Heart left ventricle (tissue), 16 donors: ENCODE measurements at places on chromosomes 6 and 20.

DNA sequence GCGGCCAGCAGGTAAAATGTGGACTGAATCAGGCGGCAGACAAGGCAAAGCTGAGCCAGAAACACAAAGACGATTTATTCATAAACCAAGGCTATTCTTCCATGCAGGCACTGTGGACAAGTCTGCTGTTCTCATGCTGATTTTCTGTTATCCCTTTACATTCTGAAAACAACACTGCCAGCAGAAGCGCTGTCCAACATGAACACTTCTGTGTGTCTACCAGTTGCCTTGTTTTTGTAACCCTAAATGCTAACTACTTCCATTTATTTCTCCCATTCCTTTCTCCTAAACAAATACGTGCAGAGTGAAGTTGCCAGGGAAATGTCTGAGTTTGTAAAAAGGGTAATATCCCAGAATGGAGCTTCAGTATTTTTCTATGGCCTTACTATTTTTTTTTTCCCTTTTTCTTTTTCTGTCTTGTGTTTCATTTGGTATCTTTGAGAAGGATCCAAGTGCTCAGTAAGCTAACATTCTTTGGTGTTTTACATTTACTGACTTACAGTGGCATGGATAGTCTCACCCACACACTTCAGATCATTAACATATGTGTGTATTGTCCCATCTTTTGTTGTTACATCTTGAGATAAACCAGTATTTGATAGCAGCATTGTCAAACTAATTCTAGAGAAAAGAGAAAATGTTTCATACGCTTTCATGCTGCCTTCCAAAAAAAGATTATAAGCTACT, 1308.9 kb upstream of the MAP3K7 start:
- DNase-seq, result no peak

- DNase-seq, result no peak
Observed at GRCh38 chr6:168985705-168986104, 267.9 kb downstream of the THBS2 start.

DNA sequence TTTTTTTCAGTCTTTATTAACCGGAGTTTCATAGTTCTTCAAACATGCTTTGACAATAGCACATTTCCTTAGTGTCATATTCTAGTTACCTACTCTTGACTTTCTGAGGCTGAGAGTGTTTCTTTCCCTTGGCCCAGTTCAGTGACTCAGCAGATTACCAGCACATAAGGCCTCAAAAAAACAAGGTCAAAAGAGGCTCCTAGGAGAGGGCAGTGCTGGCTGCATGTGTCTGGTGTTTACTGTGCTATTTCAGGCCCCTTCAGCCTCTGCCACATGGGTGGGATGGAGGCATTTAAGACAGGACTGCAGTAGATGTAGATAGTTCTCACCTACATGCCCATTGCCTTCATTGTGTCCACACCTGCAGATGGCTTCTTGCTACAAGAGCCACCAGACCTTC, 198.2 kb upstream of the SSTR4 start:
- no peak for DNase-seq

DNA sequence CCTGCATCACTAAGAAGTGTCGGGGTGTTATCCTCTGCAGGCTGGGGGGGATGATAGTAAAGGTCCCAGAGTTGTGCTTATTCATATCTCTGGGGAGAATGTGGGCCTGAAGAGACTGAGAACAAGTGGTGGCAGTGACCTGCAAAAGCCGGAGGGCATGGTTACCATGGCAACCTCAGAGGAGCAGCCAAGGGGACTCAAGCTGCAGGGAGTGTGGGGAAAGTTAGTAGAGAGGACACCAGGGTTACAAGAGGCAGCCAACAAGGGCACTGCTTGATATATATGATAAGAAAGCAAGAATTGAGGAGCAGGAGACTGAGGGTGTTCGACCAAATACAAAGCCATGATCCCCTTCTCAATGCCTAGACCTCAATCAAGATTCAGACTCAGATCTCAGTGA, 46.1 kb downstream of the HLA-F start:
- no peak for DNase-seq

GRCh38 chr20:60057866-60058807, 99.9 kb downstream of the CDH26 start:
- peak; percentile 49 for DNase-seq

GRCh38 chr6:30013291-30013922, 47.7 kb upstream of the POLR1H start:
- peak; percentile 62 for DNase-seq

GRCh38 chr6:124991764-124992295, 29.6 kb downstream of the RNF217 start:
- DNase-seq, result no peak

DNA sequence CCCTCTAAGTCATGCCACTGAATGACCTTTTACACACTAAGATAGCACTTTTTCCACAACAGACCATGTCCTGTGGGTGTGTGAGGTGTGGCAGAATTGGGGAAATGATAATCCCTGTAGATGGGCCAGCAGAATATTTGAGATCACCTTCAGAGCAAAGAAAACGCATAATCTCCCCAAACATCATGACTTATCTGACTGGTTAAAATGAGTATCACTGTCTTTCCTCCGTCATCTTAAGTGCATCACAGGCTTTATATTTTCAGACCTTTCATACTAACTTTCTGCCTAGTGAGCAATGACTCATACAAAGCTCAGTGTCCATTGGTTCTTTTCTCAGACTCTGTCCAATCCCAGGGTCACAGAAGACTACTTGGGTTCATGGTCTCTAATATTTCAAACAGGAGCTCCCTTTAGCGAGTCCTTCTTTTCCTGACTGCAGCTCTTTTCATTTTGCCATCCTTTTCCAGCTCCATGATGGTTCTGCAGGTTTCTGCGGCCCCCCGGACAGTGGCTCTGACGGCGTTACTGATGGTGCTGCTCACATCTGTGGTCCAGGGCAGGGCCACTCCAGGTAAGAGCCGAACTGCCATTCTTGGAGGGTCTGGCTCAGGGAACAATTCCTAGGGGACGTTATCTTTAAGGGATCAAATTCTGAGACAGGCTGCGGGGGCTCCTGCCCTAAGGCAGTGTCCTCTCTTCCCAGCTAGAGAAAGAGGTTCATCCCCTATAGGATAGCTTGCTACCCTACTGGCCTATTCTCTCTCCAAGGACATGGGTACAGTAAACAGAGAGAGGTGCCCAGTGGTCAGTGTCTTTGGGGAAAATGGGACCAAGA, at the start of gene HLA-DPB1:
TSS of gene HLA-DPB1 (plus strand) at position 423 of the 838 bp plus-strand sequence. CDS start at position 475, 52 bp downstream.
- DNase-seq, result peak; percentile 27

- peak; percentile 60 for DNase-seq
Observed at GRCh38 chr20:61886721-61887595, 178.7 kb downstream of the TAF4 start.

DNA sequence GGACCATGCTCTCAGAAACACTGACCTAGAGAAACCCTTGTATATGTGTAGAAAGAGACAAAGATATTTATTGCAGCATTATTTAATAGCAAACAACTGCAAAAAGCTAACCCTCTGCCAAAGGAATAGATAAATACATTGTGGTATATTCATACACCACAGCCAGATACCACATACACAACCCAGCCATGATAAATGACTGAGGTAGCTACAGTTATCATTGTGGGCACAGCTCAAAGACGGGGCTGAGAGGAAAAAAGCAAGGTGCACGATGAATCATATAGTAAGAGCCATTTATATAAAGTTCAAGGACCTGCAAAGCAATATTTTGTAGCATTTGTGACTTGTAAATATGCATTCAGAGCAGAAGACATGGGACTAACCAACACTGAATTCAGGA, 30.8 kb downstream of the RSPO4 start:
- no peak for DNase-seq

DNA sequence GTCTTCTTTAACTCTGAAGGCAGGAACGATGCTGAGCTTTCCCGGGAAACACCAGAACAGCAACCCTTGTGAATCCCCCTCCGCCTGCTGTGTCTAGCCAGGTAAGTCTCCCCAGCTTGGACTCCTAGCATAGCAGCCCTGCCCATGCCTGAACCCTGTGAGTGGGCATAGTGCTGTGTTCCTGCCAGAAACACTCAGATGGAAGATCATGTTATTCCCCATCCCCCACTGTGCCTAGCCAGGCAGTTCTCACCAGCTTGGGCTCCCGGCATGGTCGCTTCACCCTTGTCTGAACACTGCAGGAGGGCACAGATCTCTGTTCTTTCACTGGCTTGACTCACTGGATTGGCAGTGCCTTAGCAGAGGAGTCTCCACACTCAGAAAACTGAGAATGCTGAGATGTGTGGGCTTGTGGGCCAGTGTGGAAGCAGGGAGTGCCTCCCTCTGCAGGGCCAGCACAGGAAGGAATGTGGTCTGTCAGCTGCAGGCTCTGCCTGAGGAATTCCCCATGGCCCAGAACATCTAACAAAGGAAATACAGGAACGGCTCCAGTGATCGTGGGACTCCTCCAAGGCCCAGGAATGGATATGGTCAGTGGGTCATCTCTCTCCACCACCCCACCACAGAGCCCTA, 440.1 kb upstream of the ADGRB3 start:
- no peak for DNase-seq

DNA sequence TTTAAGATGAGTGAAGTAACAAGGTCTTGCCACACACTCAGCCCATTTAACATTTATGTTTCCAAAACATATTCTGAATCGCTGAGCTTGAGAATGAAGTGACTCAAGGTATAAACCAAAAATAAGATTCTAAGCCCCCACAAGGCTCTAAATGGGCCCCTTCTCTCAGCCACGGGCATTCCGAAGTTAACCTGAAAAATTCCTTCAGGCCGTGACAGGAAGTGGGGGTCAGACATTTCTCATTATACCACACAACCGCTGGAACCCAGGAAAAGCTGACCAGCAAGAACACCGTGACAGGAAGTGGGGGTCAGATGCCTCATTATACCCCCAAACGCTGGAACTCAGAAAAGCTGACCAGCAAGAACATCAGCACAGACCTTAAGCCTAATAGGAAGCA, 247.9 kb downstream of the ERMARD start:
- no peak for DNase-seq

- DNase-seq, result no peak
Observed at GRCh38 chr6:126266664-126267063, 73.3 kb upstream of the CENPW start.

DNA sequence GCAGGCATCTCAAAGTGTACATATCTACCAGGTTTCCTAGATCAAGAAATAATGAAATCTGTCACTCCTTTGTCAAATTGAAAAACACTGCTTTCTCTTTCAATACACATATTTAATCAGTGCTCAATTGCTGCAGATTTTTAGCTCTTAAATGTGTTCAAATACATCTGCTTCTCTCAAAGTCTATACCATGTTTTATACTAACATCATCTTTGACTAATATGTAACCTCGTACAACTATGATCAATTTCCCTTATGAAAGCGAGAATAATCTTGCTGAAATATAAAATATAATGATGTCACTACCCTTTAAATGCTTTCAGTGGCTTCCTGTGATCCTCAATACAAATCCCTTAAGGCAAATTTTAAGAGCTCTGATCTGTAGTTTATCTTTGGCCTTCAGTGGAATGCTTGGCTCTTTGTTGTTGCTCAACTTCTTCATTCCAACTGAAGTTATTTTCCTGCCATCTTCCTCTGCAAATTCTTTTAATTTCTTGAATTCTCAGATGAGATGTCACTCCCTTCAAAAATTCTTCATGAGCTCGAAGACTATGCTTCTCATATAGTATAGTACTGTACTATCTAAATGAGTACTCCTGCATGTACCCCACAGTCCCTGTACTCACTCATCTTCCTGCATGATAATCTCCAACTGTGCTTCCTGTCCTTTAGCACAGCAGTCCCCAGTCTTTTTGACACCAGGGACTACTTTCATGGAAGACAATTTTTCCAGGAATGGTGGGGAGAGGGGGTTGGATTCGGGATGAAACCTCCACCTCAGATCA, 545.1 kb upstream of the GJE1 start:
- DNase-seq, result no peak
